ENCODE measurements at places on chromosomes 11 and 22.

DNA sequence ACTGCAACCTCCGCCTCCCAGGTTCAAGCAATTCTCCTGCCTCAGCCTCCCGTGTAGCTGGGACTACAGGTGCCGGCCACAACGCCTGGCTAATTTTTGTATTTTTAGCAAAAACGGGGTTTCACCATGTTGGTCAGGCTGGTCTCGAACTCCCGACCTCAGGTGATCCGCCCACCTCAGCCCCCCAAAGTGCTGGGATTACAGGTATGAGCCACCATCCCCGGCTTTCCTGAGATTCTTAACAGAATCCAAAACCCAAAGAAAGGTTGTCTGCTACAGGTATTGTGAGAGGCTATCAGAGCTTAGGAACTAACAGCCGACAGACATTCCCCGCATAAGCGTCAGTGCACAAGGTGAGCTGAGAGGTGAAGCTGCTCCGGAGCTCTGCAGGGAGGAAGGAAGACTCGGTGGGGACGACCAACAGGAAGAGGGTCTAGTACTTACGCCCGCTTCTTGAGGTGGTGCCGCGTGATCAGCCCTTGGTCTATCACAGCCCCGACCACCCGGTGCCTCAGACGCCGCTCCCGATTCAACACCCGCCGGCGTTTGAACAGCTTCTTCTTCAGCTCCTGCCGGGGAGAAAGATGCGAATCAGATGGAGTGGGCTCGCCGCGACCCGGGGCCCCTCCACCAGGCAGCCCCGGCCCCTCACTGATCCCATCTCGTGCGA lies 470 bp downstream of the C11orf98 start:
- DNase-seq = no peak

- DNase-seq = no peak
These were observed 28.9 kb downstream of the SIK2 start for GRCh38 chr11:111631024-111631665.

DNA sequence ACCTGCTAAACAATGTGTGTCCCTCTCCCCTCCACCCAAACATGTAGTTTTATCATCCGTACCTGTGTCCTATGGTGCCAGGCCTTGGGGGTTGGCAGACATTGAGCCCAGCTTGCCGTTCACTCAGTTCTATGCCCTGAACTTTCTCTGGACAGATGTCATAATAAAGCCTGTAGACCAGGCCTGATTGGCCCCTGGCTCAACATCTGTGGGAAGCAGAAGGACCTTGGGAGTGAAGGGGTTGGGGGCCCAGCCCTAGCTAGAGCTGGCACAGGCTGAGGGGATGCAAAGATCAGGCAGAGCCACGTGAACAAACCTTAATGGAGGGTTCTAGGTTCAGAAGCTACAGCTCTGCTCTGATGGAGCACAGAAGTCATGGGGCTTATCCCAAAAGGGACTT lies 600.6 kb downstream of the BUD13 start:
- DNase-seq = no peak

DNA sequence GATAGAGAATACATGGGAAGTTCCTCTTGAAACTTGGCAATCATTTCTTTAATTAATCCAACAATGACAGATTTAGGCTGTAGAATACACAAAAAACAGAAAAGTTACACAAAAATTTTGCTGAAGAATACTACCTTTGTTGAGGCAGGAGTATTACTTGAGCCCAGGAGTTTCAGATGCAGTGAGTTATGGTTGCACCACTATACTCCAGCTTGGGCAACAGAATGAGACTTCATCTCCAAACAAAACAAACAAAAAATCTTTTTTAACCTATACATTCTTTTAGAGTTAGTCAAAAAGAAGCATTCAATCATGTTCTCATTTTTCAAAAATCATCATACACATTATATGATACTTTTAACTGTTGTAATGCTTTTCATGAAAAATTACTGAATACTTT lies 22.1 kb downstream of the UEVLD start:
- peak; percentile 17 for DNase-seq

DNA sequence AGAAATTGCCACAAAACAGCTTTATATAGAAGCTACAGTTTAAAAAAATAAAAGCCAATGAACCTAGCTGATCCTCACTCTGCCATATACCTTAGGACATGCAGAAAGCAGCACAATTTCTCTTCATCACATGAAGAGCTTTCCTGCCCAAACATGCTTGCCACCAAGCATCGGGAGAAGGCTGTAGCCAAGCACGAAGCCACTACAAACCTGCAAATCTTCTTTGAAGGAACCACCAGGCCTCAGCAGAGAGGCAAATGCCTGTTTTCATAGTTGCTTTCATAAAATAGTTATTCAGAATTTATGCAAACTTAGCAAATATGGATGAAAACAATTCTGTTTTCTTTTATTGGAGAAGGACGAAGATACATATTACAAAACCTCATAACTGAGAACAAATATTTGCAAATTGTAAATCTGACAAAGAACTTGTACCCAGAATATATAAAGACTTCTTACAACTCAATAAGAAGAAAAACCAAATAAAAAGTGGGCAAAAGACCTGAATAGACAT lies 100.3 kb downstream of the RBFOX2 start:
- no peak for DNase-seq

GRCh38 chr11:94325681-94326080 lies 21.3 kb downstream of the IZUMO1R start:
- no peak for DNase-seq

DNA sequence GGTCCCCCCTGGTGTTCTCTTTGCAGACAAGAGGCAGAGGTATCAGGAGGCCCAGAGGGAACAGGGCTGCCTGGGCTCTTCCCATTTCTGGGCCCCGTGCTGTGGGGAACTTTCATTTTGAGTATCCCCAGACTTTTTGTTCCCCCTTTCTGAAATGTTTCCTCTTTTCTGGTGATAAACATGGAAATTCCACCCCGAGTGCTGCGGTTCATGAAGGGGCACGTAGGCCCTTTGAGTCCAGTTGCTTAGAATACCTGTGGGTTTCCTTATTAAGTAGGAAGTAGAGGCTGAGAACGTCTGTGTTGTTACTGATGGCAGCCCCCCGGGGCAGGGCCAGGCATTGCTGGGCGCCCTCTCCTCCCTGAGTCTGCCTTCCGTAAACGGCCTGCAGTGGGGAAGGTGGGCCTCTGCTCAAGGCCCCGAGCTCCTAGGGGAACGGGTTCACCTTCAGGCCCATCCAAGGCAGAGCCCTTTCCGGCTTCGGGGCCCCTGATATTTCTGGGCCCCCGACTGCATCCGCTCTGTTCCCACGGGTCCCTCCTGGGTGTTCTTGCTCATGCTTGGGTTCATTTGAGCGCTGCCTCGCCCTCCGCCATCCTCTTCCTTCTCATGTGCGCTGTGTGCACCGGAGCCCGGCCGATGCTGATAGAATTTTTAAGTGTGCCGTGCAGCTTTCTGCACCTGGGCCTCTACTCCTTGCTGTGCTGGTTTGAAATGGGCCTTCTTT lies 12.0 kb downstream of the TBC1D22A start:
- no peak for DNase-seq

- DNase-seq = peak; percentile 47
These were observed 40.9 kb upstream of the BLID start for GRCh38 chr11:122156940-122157382.

GRCh38 chr11:69904161-69904973 lies 85.2 kb upstream of the FGF3 start:
- no peak for DNase-seq

GRCh38 chr11:128456566-128457268 lies 130.6 kb downstream of the ETS1 start:
- DNase-seq = no peak

DNA sequence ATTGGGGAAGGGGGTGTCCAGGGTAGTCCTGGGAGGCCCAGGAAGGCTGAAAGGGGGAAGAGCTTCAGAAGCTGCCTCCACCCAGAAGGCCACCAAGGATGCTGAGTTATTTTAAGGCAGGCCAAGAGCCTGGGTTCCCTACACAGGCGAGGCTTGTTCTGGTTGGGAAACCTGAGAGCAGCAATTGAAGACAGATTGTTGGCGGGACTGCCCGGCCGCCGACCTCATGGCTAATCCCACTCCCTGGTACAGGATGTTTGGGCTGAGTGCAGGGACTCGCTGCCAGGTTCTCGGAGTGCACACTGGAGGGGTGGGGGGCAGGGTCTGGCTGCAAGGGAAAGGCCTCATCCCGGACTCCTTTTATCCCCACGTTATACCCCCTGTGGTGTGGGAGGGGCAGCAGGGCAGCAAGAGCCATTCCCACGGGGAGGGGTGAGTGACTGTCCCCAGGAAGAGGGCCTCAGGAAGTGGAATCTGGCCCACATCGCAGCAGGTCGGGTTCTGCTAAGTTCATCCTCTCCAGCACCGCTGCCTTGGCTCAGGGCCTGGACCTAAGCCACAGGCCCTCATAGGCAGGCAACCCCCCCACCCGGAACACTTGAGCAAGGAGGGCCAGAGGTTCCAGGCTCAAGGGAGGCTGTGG lies 43.6 kb upstream of the PRR5 start:
- peak; percentile 78 for DNase-seq

- no peak for DNase-seq
These were observed 263.8 kb upstream of the LUZP2 start for GRCh38 chr11:24233041-24233440.

DNA sequence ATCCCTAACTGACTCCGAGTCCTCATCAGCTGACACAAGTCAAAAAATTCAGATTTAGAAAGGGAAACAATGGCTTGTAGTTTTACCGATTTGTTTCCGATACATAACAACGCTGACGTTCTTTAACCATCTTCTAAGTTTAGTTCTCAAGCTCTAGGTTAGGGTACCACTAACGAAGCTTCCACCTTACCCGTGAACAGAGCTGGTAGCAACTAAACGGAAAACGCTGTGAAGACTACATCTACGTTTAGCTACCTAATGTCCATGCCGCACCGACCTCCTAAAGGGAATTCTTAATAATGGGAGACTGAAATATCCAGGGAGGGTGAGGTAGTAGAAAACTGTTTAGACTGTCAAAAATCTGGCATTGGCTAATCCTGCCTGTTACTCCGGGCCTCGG lies 1.0 kb downstream of the NUP98 start:
- DNase-seq = no peak

DNA sequence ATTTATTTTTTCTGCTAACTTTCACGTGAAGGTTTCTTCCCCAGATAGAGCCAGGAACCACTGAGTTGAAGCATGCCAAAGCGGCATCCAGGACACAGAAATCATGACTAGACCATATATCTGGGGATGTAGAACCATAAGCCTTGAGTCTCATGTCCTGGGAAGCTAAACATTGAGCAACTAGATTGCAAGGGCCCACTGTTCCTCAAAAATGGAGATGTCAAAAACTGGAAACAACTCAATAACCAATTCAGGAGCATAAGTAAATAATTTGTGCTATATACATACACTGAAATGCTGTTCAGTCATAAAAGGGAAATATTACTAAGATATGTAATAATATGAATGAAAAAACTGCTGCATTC lies 29.0 kb upstream of the CARD16 start:
- DNase-seq = no peak
